Natural killer cell (primary cell): ENCODE measurements at places on chromosomes 11 and 22.

DNA sequence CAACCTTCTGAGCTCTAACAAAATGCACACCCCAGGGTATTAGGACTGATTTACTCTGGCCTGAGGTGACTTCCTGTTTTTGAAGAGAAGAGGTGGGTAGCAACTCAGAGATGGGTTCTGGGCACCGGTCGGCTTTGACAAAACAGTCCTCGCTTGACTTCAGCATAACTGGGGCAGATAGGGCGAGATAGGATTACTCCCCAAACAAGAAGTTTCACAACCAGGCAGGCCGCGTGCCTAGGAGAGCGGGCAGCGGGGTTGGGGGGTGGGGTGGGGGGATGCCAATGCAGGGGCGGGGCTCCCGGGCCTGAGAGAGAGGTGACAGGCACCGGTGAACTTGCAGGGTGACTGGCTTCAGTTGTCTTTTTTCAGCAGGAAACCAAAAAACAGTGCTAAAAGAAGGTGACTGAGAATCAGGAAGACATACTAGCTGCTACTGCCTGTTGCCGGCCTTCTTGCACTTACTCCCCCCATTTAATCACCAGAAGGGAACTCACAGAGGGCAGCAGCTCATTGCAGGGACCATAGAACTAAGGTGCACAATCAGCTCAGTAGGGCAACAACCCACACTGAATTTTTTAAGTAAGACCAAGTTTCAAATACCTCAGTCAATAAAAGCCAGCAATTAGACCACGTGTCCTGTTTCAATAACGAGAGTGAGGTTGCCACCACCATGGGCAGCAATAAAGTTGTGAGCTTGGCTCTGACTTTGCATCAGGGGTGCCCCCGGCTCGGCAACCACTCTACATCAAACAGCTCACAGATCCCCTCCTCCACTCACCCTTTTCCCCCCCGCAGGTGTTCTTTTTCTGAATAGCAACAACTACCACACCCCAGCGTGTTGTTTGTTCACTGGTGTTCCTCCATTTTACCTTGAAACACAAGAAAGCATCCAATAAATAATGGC lies 37.2 kb upstream of the ETS1 start:
- peak; percentile 82 for DNase-seq

DNA sequence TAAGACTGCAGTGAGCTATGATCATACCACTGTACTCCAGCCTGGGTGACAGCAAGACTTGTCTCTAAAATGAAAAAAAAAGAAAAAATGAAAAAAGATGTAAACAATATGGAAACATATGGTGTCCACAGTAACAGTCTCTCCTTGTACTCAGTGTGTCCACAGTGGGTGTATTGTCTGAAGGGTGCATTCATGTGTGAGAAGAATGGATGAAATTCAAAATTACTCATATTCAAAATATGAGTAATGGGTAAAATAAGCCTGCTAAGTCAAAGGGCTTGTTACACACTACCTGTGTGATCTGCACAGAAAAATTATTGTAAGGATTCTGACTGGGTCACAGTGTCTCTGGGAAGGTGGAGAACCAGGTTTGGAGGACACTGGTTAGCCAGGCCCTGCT lies 26.9 kb downstream of the PPFIA1 start:
- DNase-seq: no peak

GRCh38 chr22:43835166-43835565 lies 23.1 kb upstream of the EFCAB6 start:
- DNase-seq: no peak

- DNase-seq: no peak
Observed at GRCh38 chr22:17590586-17590985, 27.3 kb downstream of the SLC25A18 start.

GRCh38 chr11:93084727-93085505 lies 112.9 kb downstream of the SLC36A4 start:
- DNase-seq: no peak
